ENCODE measurements at places on chromosomes 12 and 14.
A peak's percentile ranks its signal among the peaks of the same experiment; 100 is the strongest.

- no peak overlapping the region for H3K4me3 ChIP-seq
These were observed 131.3 kb downstream of the ZFP36L1 start for GRCh38 chr14:68661226-68662225.

GRCh38 chr12:65758401-65758800, 65.9 kb upstream of the HMGA2 start:
- H3K27ac ChIP-seq, result no peak overlapping the region
- DNase-seq, result no peak
- no peaks in the 10 kb centered on the region for H3K27me3 ChIP-seq
- H3K4me1 ChIP-seq, result no peaks in the 10 kb centered on the region

DNA sequence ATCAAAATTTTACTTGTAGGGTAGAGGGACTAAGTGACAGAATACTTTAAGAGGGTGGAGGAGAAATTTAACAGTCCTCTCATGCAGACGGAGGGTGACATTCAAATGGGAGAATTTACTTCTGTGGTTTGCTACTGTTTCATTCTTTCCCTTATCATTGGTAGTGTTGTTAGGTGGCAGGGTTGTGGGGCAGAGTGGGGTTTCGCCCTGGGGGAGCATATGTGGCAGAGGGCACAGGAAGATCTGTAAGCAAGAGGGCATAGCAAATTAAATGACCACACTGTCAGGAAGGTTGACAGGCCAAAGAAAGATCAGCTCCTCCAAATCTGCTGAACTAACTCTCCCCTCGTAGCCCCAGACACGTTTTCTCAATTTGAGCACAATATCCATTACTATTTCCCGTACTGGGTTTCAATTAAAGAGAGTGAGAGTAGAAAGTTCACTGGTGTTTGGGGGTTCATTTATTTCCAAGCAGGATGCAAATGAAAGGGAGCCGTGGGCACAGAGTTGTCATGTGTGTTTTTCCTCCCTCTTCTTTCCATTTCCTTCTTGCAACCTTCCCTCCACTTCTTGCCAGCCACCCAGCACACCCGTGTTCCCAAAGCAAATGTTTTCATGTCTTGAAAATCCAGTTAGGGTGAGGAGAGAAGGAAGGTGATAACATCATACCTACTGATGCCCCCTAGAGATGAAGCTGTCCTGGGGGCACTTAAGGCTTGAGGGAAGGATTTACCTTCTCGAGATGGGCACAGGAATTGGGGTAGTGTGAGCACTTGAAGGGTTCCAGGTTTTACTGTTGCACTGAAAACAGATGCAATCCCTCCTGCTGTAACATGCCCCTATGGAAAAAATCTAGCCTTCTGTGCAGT, 6.5 kb upstream of the TBX3 start:
- H3K36me3 ChIP-seq, result no peaks in the 10 kb centered on the region
- H3K27ac ChIP-seq, result no peak overlapping the region
- peaks cover 96% of the 10 kb centered on the region for H3K27me3 ChIP-seq
- no peak for DNase-seq
- H3K4me1 ChIP-seq, result peaks cover 4% of the 10 kb centered on the region

DNA sequence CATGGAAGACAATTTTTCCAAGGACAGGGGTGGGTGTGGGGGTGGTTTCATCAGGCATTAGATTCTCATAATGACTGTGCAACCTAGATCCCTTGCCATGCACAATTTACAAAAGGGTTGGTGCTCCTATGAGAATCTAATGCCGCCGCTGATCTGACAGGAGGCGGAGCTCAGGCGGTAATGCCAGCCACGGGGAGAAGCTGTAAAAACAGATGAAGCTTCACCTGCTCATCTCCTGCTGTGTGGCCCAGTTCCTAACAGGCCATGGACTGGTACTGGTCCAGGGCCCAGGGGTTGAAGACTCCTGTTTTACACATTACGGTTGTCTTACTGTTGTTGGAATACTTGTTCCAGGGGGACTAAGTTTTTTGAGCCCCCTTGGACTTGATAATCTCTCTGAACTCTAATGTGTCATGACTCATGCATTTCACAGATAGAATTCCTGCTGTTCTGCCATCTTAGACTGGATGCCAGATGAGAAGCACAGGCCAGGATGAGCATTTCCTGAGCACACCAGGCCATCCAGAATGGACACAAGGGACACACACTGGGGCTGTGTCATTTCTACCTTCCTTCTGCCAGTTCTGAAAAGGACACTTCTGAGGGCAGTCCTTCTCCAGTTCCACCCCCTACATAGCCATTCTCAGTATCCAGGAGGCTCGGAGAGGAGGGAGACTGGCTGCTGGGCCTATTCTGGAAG, 5.8 kb downstream of the PLEKHD1 start:
- DNase-seq, result no peak
- H3K4me3 ChIP-seq, result no peak overlapping the region
- no peaks in the 10 kb centered on the region for H3K36me3 ChIP-seq

DNA sequence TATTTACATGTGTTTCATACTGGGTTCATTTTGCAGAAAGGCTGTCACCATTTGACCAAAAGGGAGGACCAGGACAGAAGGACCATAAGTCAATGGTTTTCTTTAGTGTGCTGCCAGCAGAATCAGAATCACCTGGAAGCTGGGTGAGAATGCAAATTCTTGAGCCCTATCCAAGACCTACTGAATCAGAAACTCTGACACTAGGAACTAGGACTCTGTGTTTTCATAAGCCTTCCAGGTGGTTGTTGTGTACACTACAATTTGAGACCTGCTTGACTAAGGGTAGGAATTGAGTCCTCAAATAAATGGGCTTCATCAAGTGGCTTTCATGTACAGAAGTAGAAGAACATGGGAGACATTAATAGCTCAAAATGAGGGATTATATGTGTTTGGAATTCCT, 32.2 kb downstream of the PDE6H start:
- H3K36me3 ChIP-seq, result no peaks in the 10 kb centered on the region
- H3K27me3 ChIP-seq, result no peaks in the 10 kb centered on the region
- no peaks in the 10 kb centered on the region for H3K4me1 ChIP-seq
- DNase-seq, result no peak
- H3K27ac ChIP-seq, result no peak overlapping the region

- no peak overlapping the region for H3K4me3 ChIP-seq
- H3K4me1 ChIP-seq, result no peaks in the 10 kb centered on the region
- no peaks in the 10 kb centered on the region for H3K27me3 ChIP-seq
- no peak overlapping the region for H3K27ac ChIP-seq
These were observed 4.5 kb upstream of the OR11H6 start for GRCh38 chr14:20219033-20219432.

- H3K27me3 ChIP-seq, result peaks cover 14% of the 10 kb centered on the region
- no peak overlapping the region for H3K4me3 ChIP-seq
- no peaks in the 10 kb centered on the region for H3K36me3 ChIP-seq
- no peak overlapping the region for H3K27ac ChIP-seq
These were observed 82.1 kb upstream of the STXBP6 start for GRCh38 chr14:25132094-25132493.

GRCh38 chr12:123167329-123167728, 16.4 kb upstream of the PITPNM2 start:
- peaks cover 14% of the 10 kb centered on the region for H3K36me3 ChIP-seq
- H3K4me1 ChIP-seq, result no peaks in the 10 kb centered on the region
- no peaks in the 10 kb centered on the region for H3K27me3 ChIP-seq
- no peak for DNase-seq
- H3K4me3 ChIP-seq, result no peak overlapping the region

- peak; percentile 48 for DNase-seq
- H3K4me3 ChIP-seq, result no peak overlapping the region
- peaks cover 2% of the 10 kb centered on the region for H3K27me3 ChIP-seq
- H3K4me1 ChIP-seq, result no peaks in the 10 kb centered on the region
- H3K27ac ChIP-seq, result no peak overlapping the region
- H3K36me3 ChIP-seq, result no peaks in the 10 kb centered on the region
These were observed 15.1 kb upstream of the GRIP1 start for GRCh38 chr12:66693901-66694513.

DNA sequence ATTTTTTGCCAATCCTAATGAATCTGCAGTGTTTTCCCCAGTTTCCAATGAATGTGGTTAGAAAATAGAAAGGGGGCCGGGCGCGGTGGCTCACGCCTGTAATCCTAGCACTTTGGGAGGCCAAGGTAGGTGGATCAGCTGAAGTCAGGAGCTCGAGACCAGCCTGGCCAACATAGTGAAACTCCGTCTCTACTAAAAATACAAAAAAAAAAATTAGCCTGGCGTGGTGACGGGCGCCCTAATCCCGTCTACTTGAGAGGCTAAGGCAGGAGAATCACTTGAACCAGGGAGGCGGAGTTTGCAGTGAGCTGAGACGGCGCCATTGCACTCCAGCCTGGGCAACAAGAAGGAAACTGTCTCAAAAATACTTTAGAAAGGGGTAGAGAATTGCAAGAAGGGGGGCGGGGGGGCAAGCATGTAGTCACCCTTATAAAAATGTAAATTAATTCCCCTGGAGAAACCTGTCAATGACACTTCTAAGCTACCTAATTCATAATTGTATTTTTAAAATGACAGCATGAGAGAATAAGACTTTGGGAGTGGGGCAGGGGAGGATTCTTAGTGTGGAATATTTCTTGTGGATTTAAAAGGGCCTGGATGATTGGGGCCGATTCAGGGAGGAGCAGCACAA, 1.7 kb downstream of the KLHDC2 start:
- H3K27ac ChIP-seq, result peak overlapping the region; percentile 96
- peak overlapping the region; percentile 95 for H3K4me3 ChIP-seq
- peaks cover 4% of the 10 kb centered on the region for H3K36me3 ChIP-seq
- no peak for DNase-seq

DNA sequence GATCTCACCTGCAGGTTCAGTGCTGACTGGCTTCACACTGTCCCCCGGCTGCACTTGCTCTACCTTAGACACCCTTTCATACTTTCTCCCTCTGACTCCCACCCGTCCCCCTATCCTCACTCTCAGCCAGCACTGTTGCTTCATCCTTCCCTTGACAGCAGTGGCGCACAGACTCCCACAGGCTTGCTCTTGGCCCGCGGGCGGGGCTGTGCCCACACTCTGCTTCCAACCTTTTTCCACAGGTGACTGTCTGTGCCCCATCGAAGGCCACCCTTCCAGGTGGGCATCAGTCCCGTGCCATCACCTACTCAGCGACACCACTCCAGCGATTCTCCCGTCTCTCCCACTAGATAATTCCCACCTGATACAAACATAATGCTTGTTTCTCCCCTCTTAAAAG, 1.0 kb upstream of the RPS6KL1 start:
- no peaks in the 10 kb centered on the region for H3K36me3 ChIP-seq
- no peak for DNase-seq
- H3K4me3 ChIP-seq, result no peak overlapping the region
- peaks cover 8% of the 10 kb centered on the region for H3K4me1 ChIP-seq

- H3K36me3 ChIP-seq, result peaks cover 5% of the 10 kb centered on the region
- DNase-seq, result no peak
- peaks cover 19% of the 10 kb centered on the region for H3K4me1 ChIP-seq
These were observed 51.8 kb downstream of the MOK start for GRCh38 chr14:102252834-102253801.

- no peak overlapping the region for H3K27ac ChIP-seq
- H3K4me3 ChIP-seq, result no peak overlapping the region
- H3K4me1 ChIP-seq, result no peaks in the 10 kb centered on the region
- H3K27me3 ChIP-seq, result no peaks in the 10 kb centered on the region
- no peak for DNase-seq
These were observed 93.3 kb downstream of the ATP23 start for GRCh38 chr12:58034712-58035111.

DNA sequence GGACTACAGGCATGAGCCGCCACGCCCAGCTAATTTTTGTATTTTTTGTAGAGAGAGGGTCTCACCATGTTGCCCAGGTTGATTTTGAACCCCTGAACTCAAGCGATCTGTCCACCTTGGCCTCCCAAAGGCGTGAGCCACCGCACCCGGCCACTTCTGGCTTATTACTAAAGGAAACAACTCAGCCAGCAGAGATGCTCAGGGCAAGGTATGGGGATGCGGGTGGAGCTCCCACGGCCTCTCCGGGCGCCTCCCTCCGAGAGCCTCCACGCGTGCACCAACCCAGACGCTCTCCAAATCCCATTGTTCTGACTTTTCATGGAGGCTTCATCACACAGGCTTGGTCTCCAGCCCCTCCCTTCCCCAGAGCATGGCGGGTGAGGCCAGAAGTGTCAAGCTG, 6.1 kb upstream of the GPR132 start:
- H3K36me3 ChIP-seq, result no peaks in the 10 kb centered on the region
- H3K4me3 ChIP-seq, result no peak overlapping the region
- peaks cover 20% of the 10 kb centered on the region for H3K4me1 ChIP-seq
- no peak for DNase-seq
- no peak overlapping the region for H3K27ac ChIP-seq

All from astrocyte (in vitro differentiated cells and primary cell).